Liver (tissue), 10 donors: ENCODE measurements at places on chromosomes 13 and 19.

- DNase-seq, result no peak
- H3K27me3 ChIP-seq, result no peaks in the 10 kb centered on the region
- H3K4me3 ChIP-seq, result no peak overlapping the region
- no peaks in the 10 kb centered on the region for H3K4me1 ChIP-seq
Observed at GRCh38 chr13:77820431-77821149, 98.0 kb downstream of the EDNRB start.

DNA sequence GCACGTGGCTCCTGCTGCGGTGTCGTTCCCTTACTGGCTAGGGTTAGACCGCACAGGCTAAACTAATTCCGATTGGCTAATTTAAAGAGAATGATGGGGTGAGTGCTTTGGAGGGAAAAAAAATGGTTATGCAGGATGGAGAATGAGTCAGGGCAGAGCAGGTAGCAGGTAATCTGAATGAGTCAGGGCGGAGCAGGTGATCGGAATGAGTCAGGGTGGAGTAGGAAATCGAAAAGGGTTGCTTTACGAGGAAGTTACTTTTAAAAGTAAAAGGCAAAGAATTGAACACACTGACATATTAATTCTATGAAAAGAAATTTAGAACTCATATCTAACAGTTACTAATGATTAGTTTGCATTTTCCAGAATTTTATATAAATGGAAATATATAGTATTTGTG is 335.5 kb downstream of the FOXO1 start:
- no peak for DNase-seq
- H3K4me1 ChIP-seq, result peaks cover 2% of the 10 kb centered on the region
- no peaks in the 10 kb centered on the region for H3K27me3 ChIP-seq
- no peak overlapping the region for H3K27ac ChIP-seq
- no peak overlapping the region for H3K4me3 ChIP-seq

DNA sequence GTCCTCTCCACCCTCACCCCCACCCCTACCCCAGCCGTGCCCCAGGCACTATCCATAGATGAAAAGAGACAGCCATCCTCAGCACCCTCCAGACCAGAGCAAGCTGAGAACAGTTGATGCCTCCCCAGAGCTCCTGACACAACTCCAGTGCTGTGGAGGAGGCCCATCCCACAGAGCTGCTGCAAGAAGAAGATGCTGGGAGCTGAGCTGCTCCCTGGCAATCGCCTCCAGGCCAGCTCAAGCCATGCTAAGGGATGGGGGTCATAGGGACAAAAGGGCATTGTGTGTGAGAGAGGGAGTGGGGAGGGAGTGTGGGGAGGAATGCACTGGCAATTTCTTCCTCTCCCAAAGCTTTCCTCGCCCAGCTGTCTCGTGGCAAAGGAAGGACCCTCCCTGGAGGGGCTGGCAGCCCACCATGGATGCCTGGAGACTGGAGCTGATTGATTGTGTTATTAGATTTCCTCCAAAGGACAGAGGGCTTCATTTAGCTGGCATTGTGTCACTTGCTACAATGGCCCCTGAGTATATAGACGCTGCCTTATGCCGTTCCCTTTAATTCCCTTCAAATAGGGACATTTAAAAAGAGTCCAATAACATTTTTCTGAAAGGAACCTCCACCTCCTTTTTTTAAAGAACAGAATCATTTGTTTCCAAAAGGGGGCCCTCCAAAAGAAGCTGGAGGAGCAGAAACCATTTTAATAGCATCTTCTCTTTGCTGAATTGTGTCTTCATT is 476.4 kb downstream of the FOXO1 start:
- no peak overlapping the region for H3K27ac ChIP-seq
- no peaks in the 10 kb centered on the region for H3K36me3 ChIP-seq
- no peaks in the 10 kb centered on the region for H3K4me1 ChIP-seq
- no peak overlapping the region for H3K4me3 ChIP-seq

DNA sequence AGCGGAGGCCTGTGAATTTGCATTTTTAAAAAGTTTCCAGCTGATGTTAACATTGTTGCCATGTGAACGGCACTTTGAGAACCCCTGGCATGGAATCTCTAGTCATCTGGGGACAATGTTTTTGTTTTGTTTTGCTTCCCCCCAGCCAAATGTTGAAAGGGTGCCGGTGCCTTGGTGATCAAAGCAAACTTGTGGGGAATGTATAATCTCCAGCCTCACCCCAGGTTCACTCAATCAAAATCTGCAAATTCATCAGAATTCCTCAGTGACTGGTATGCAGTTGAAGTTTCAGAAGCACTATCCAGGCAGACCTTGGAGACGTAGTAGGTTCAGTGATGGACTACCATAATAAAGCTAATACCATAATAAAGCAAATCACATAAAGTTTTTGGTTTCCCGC is 428.7 kb downstream of the MYO16 start:
- H3K27me3 ChIP-seq, result no peaks in the 10 kb centered on the region
- no peaks in the 10 kb centered on the region for H3K4me1 ChIP-seq
- H3K4me3 ChIP-seq, result no peak overlapping the region
- no peak overlapping the region for H3K27ac ChIP-seq

DNA sequence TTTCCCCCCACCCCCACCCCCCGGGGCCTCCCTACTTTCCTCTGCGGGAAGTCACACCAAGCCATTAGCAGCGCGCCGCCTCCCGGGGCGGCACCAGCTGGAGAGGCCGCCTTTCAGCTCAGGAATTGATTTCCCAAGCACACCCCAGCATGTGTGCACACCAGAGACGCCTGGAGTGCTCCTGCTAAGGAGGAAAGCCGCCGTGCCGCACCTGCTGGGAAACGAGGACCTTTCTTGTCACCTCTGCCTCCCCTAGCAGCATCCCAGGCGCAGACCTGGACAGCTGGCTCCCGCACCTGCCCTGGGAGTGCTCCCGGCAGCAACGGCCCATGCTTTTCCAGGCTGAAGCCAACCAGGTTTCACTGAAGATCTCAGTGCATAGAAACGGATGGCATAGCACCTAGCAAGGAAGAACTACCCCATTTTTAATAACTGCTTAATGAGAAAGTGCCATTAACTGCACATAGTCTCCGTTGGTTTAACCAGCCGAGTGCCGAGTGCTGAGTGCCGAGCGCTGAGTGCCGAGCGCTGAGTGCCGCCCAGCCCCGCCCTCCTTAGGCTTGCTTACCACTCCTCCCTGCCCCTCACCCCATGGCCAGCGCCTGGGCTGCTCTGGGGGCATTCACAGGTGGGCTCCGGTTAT is 165.0 kb downstream of the USP12 start:
- DNase-seq, result no peak
- H3K4me3 ChIP-seq, result peak overlapping the region; percentile 42
- H3K27ac ChIP-seq, result no peak overlapping the region

- no peak overlapping the region for H3K4me3 ChIP-seq
- DNase-seq, result no peak
- H3K27me3 ChIP-seq, result no peaks in the 10 kb centered on the region
- no peaks in the 10 kb centered on the region for H3K4me1 ChIP-seq
- H3K27ac ChIP-seq, result no peak overlapping the region
Observed at GRCh38 chr19:4425537-4425936, 23.1 kb downstream of the CHAF1A start.

DNA sequence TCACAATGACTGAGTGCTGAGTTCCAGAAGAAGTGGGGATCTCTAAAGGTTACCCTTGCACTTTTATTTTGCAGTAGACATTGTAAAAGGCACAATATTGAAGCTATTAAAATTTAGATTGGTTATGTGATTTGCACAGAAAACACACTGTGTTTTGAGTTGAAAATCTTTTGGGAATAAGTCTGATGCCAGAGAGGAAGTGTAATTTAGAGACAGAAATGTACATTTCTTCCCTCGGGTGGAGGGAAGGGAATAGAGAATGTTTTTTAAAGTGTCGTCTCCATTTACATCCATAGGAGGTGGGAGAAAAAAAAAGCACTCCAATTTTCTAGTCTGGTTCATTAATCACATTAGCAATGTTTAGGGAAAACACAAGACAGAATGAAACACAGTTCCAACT is 465.8 kb downstream of the OLFM4 start:
- no peak overlapping the region for H3K4me3 ChIP-seq
- H3K27me3 ChIP-seq, result peaks cover 3% of the 10 kb centered on the region
- no peak overlapping the region for H3K27ac ChIP-seq
- no peak for DNase-seq
- no peaks in the 10 kb centered on the region for H3K4me1 ChIP-seq
- H3K36me3 ChIP-seq, result no peaks in the 10 kb centered on the region

DNA sequence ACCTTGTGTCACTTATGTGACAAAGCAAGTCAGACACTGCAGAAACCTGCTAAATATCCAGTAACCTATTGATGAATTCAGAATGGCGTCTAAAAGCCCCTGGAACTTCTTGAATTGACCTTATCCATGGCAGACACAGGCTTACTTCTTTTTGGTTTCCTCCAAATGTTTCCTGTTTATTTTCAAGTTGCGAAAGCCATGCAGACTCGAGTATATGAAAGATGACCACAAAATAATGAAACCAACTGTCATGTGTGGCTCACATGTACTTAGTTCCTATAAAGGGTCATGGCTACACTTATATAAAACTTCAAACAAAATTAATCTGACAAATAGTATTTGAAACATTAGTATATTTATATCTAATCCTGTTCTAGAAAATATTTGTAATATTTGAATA is 113.1 kb upstream of the FNDC3A start:
- H3K4me3 ChIP-seq, result no peak overlapping the region
- no peaks in the 10 kb centered on the region for H3K4me1 ChIP-seq
- no peaks in the 10 kb centered on the region for H3K36me3 ChIP-seq

- H3K4me1 ChIP-seq, result peaks cover 5% of the 10 kb centered on the region
- H3K27me3 ChIP-seq, result no peaks in the 10 kb centered on the region
- DNase-seq, result no peak
- H3K4me3 ChIP-seq, result no peak overlapping the region
- H3K27ac ChIP-seq, result peak overlapping the region; percentile 66
- H3K36me3 ChIP-seq, result no peaks in the 10 kb centered on the region
Observed at GRCh38 chr13:32838945-32839344, 177.3 kb upstream of the KL start.

GRCh38 chr13:28438598-28439334 is 56.2 kb downstream of the FLT1 start:
- no peaks in the 10 kb centered on the region for H3K4me1 ChIP-seq
- H3K4me3 ChIP-seq, result no peak overlapping the region
- no peaks in the 10 kb centered on the region for H3K36me3 ChIP-seq
- H3K27me3 ChIP-seq, result peaks cover 2% of the 10 kb centered on the region
- no peak overlapping the region for H3K27ac ChIP-seq

- no peak for DNase-seq
- peaks cover 2% of the 10 kb centered on the region for H3K27me3 ChIP-seq
- no peak overlapping the region for H3K27ac ChIP-seq
- H3K36me3 ChIP-seq, result no peaks in the 10 kb centered on the region
- no peak overlapping the region for H3K4me3 ChIP-seq
- H3K4me1 ChIP-seq, result no peaks in the 10 kb centered on the region
Observed at GRCh38 chr13:94660695-94661326, 51.5 kb downstream of the SOX21 start.

DNA sequence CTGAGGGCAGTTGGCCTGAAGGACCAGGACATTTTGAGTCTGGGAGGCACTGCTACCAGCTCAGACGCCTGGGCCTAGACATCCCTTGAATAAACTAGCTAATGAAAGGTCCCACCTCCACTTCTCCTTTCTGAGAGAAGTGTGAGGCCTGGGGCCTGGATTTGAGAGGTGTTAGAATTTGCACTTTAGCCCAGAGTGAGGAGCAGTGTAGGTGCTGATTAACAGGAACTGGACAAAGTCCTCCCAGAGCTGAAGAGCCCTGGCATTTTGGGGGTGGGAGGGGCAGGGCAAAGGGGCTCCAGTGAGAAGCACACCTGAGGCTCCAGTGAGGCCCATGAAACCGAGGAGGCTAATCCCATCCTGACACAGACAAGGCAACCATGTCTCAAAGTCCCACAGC is 15.2 kb upstream of the SLC1A5 start:
- H3K4me3 ChIP-seq, result no peak overlapping the region
- no peaks in the 10 kb centered on the region for H3K27me3 ChIP-seq
- no peak for DNase-seq
- no peak overlapping the region for H3K27ac ChIP-seq
- no peaks in the 10 kb centered on the region for H3K36me3 ChIP-seq

GRCh38 chr13:56924401-56924800 is 216.3 kb upstream of the PRR20A start:
- H3K4me3 ChIP-seq, result no peak overlapping the region
- H3K4me1 ChIP-seq, result no peaks in the 10 kb centered on the region
- no peaks in the 10 kb centered on the region for H3K36me3 ChIP-seq
- no peak overlapping the region for H3K27ac ChIP-seq

GRCh38 chr13:30871588-30872275 is 34.3 kb upstream of the MEDAG start:
- H3K36me3 ChIP-seq, result no peaks in the 10 kb centered on the region
- H3K4me1 ChIP-seq, result no peaks in the 10 kb centered on the region
- no peaks in the 10 kb centered on the region for H3K27me3 ChIP-seq
- DNase-seq, result no peak

- no peak overlapping the region for H3K27ac ChIP-seq
- no peaks in the 10 kb centered on the region for H3K4me1 ChIP-seq
- DNase-seq, result no peak
- H3K4me3 ChIP-seq, result no peak overlapping the region
- H3K27me3 ChIP-seq, result no peaks in the 10 kb centered on the region
- H3K36me3 ChIP-seq, result peaks cover 3% of the 10 kb centered on the region
Observed at GRCh38 chr13:41675306-41675705, 218.0 kb downstream of the RGCC start.

DNA sequence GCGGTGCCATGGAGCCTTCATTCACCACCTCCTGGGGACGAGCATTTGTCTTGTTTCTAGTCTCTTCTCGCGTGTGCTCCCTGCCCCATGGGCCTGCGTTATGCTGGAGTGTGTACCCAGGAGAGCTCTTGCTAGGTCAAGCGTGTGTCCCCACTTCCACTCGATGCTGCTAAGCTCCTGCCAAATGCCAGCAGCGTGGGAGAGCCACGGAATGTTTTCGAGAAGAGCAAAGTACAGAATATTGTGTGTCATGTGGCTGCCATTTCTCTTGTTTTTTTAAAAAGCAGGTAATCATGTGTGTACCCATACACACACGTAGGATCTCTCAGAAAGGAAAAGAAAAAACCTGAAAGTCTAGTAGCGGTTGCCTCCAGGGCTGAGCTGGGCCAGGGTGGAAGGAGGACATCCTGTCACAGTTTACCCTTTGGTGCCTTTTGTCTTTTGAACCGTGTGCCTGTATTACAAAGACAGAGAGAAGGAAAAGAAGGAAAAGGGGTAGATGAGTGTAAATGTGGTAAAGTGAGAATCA is 28.6 kb downstream of the PAK4 start:
- peak overlapping the region; percentile 61 for H3K27ac ChIP-seq
- no peaks in the 10 kb centered on the region for H3K27me3 ChIP-seq
- no peak overlapping the region for H3K4me3 ChIP-seq

- no peak overlapping the region for H3K4me3 ChIP-seq
- no peak for DNase-seq
- no peaks in the 10 kb centered on the region for H3K36me3 ChIP-seq
- no peaks in the 10 kb centered on the region for H3K4me1 ChIP-seq
- H3K27ac ChIP-seq, result no peak overlapping the region
Observed at GRCh38 chr13:39405596-39406205, 197.3 kb downstream of the LHFPL6 start.

GRCh38 chr19:41575998-41576397 is at the start of gene CEACAM21:
Gene CEACAM21, plus strand, starts transcription at chr19:41576166. Its CDS starts 109 bp downstream, at chr19:41576275.
- no peaks in the 10 kb centered on the region for H3K27me3 ChIP-seq
- no peaks in the 10 kb centered on the region for H3K36me3 ChIP-seq
- DNase-seq, result no peak
